ENCODE measurements at places on chromosomes 16 and 17.
A peak's percentile ranks its signal among the peaks of the same experiment; 100 is the strongest.

DNA sequence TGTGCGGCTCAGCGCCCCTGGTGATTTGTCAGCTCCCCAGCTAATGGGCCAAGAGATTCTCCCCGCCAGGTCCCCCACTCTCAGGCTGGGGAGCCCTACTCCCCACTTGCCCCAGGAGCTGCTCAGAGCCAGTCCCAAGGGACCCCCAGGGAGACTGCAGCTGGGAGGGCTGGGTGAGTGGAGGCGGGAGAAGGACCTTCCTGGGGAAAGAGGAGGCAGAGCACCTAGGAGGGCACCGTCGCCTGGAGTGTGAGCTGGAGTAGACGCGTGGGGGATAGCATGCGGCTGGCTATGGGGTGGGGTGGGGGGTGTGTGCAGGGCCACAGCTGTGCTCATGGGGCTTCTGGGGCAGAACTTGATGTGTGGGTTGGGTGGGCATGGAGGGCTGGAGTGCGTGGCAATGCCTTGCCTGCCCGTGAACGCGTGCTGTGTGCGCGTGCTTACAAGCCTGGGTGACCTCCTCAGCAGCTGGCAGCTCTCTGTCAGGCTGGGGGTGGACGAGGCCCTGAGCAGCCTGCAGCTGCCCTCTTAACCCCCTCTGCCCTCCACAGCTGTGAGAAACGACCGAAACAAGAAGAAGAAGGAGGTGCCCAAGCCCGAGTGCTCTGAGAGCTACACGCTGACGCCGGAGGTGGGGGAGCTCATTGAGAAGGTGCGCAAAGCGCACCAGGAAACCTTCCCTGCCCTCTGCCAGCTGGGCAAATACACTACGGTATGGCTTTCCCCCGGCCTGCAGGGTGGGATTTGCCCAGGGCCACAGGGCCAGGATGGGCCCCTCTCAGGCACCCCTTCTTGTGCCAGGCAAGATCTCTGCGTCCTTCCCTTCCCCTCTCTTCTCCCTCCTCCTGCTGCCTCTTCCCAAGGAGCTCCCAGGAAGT is 12.9 kb downstream of the GJD3 start:
- no peak for DNase-seq

GRCh38 chr17:55458978-55459377 is 37.3 kb upstream of the MMD start:
- DNase-seq = no peak

DNA sequence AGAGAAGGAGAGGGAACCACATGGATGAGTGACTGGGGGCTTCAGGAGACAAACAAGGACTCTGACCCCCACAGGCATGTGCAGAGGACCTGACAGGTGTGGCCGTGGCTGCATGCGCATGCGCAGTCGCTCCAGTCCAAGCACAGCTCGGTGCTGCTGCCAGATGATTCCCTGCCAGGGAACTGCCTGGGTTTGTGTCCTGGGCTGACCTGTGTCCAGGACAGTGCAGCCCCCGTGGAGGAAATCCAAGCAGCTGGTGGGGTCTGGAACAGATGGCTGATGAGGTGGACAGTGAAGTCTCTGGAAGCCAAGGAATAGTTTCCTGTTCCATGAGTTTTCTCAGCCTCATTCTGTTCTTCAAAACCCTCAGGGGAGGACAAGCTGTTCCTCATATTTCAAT is 27.3 kb downstream of the LASP1 start:
- DNase-seq = no peak

GRCh38 chr17:75940727-75941441 is at the start of gene FBF1:
Gene FBF1 (minus strand): TSS chr17:75941042. CDS start chr17:75938149, 2,893 bp downstream.
- peak; percentile 67 for DNase-seq

- DNase-seq = no peak
Observed at GRCh38 chr17:81020767-81021497, 14.0 kb upstream of the BAIAP2 start.

- no peak for DNase-seq
Observed at GRCh38 chr17:32962320-32962711, 29.3 kb upstream of the SPACA3 start.

- no peak for DNase-seq
Observed at GRCh38 chr17:81831957-81832607, 1.0 kb downstream of the MCRIP1 start.

GRCh38 chr17:39012725-39013124 is 45.5 kb upstream of the FBXO47 start:
- DNase-seq = no peak

- no peak for DNase-seq
Observed at GRCh38 chr16:85891033-85891775, 7.8 kb upstream of the IRF8 start.

- DNase-seq = no peak
Observed at GRCh38 chr17:50107790-50108414, 12.8 kb downstream of the PDK2 start.

DNA sequence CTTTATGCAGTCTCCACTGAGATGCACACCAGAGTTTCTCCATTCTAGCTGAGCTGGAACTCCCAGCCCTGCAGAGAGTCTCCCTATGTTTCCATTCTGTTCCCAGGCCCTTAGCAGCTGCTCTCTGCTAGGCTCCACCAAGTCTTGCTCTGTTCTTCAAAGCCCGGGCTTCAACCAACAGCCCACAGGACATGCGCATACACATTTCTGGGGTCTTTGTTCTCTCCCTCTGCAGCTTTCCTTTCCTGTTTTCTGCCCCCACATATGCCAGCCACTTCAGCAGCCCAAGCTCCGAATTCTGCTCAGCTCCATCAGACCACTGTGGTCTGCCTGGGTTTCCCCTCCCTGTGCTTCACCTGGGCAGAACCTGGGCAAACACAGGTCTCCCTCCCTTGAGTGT is 205.9 kb downstream of the CBLN1 start:
- DNase-seq = no peak

GRCh38 chr17:69763503-69763902 is 311.5 kb upstream of the KCNJ16 start:
- no peak for DNase-seq

- DNase-seq = no peak
Observed at GRCh38 chr16:81496742-81497141, 52.1 kb downstream of the CMIP start.

- peak; percentile 48 for DNase-seq
Observed at GRCh38 chr17:50151937-50152547, 1.6 kb upstream of the PPP1R9B start.

- no peak for DNase-seq
Observed at GRCh38 chr17:57926723-57927047, 28.5 kb downstream of the CUEDC1 start.

DNA sequence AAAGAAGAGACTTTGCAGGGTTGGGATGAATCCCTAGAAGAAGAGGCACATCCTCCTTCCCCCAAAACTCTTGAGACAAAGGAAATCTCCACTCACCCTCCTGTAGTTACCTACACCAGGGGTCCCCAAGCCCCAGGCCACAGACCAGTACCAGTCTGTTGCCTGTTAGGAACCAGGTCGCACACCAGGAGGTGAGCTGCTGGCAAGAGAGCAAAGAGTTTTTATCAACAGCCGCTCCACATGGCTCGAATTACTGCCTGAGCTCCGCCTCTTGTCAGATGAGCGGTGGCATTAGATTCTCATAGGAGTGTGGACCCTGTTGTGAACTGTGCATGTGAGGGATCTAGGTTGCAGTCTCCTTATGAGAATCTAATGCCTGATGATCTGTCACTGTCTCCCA is 98.9 kb downstream of the CCT6B start:
- DNase-seq = no peak

DNA sequence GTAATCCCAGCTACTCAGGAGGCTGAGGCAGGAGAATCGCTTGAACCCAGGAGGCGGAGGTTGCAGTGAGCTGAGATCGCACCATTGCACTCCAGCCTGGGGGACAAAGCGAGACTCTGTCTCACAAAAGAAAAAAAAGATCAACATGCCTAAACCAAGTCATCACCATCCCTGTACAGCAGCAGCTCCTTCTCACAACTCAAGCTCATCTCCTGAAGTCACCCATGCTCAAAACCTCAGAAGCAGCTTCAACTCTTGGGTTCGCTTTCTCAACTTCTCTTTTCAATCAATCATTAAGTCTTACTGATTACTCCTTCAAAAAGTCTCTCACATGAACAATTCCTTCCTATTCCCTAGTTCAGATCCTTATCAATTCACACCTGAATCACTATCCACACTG is 31.3 kb downstream of the PHLPP2 start:
- no peak for DNase-seq

DNA sequence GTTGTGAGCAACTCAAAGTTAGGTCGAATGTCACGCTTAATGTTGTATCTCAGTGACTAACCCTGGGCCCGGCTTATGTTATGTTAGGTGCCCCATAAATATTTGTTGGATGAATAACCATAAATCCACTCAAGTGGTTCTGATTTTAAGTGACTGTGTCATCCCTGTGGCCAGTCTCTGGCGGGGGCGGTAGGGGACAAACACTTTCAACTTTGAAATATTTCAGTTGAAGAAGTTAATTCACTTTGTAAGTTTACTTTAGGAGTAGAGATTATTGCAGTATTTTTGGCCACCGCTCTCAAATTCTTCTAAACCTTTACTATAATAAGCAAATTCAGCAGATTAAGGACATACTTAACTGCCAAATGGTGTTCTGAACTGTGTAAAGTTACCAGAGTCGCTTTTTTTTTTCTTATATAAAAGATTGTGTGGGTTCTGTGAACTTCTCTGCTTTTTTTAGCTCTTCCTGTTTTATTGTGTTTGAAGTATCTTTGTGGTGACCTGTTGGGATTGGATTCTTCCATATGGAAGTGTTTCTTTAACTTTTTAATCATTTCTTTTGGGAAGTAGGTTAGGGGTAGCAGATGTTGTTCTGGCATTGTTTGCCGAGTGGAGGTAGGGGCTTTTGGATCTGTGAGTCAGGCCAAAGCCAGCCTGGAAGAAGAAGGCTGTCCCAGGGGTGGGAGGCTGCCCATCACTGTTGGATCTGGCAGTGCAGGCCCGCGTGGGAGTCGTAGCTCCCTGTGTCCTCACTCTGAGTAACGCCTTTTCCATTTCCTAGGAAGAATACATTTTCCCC is 61.4 kb upstream of the TBX2 start:
- DNase-seq = peak; percentile 75

DNA sequence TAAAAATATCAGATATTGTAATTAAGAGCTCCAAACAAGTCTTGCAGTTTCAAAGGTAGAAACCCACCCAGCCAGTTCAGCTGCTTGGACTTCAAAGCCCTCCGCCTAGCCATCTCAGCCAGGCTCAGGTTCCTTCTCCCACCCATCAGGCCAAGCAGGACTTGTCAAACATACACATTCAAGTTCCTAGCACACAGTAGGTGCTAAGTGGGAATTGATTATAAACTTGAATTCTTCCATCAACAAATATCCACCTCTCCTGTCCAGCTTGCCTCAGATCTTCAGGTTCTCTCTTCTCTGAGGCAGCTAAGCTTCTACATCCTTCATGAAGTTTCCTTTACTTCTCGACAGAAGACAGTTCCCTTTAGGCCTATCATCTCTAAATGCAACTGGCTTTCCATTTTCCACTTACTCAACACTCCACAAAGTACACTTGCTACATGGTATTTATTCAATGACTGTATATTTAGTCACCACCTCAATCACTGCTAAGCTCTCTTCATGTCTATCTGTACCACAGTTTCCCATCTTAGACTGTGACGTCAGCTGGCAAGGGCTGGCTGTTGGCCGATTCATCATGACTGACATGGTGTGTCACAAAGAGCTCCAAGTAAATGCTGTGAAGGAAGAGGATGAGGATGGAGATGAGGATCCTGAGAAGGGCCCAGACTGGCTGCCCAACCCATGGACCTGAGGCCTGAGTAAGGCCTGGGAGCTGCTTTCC is 13.3 kb upstream of the COG7 start:
- peak; percentile 54 for DNase-seq

DNA sequence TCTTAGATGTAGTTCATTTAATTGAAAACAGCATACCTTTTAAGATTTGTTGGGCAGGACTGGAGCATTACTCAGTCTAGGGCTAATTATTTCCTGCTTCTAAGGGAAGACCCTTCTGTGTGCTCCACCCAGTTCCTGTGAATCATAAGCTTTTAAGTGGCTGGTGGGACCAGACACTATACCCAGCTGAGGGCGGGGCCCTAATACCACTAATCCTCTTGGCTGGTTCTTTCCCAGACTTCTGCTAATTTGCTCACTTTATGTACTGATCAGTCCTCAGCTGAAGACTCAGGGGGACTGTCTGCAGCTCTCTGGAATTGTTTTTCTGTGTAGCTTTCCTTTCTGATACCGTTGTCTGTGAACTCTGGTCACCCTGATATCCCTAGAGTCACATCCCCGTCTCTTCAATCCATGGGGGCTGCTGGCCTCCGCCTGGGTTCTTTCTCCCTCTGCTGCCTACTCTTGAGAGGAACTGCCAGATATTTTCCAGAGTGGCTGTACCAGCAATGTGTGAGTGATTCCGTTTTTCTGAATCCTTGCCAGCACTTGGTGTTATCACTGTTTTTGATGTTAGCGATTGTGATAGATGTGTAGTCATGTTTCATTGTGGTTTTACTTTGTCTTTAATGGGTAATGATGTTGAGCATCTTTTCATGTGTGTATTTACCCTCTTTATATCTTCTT is 35.1 kb downstream of the MFSD11 start:
- peak; percentile 76 for DNase-seq

DNA sequence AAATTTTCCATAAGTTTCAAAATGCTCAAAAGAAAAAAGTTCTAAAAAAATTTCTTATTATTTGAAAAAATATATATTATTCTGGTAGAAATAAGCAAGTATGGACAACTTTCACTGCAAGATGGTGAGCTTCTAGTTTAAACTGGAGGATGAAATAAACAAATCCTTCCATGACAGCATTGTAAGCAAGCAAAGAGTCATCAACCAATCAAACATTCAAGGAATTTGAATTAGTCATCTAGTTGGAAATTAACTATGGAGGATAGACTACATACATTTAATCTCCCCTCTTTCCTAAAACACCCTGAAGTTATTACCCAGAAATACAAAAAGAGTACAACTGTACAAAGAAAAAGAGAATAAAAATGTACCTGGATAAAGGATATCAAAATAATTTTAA is 51.0 kb upstream of the IRX5 start:
- DNase-seq = no peak

- peak; percentile 94 for DNase-seq
Observed at GRCh38 chr16:88303890-88304819, 78.6 kb upstream of the ZNF469 start.

- no peak for DNase-seq
Observed at GRCh38 chr17:80163336-80163735, 6.5 kb upstream of the CARD14 start.

- DNase-seq = no peak
Observed at GRCh38 chr17:1270210-1271029, at the start of gene BHLHA9. Gene BHLHA9 (plus strand): TSS chr17:1270444. CDS start chr17:1270564, 120 bp downstream.

DNA sequence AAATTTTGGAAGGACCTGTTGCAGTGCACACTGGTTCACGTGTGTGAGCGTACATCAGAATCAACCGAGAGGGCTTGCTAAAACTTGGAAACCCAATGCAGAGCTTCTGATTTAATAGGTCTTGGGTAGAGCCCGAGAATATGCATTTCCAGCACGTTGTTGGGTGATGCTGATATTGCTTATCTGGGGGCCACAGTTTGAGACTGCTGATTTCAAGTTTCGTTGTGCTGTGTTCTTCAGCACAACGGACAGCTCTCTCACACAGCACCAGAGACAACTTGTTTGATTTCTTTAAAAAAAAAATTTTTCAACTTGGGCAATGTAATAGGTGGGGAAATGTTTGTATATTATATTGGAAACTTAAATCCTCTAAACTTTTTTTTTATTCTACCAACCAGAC is 9.4 kb downstream of the OR4D2 start:
- no peak for DNase-seq
